ENCODE measurements at places on chromosomes 12 and 14.

DNA sequence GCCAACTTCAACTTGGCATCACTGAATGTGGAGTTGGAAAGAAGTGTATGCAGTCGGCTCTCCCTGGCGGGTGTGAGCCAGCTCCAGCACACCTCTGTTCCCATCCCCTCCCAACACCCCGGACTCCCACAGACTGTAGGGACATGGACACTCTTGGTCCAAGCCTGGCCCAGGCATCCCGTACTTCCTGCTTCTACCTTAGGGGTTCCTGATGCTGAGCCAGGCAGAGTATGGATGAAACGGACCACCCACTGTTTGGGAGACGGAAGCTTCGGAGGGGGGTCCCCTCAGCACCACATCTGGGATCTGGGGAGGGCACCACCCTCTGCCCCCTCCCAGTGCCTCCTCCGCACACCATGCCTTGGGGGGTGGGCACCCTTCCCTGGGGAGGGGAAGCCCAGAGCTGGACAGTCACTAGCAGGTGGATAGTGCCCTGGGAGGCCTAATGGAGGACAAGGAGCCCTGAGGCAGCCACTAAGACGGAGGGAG lies 62.0 kb downstream of the LGMN start:
- no peak for DNase-seq

- no peak for DNase-seq
Observed at GRCh38 chr14:69012256-69012953, 33.3 kb upstream of the ACTN1 start.

- no peak for DNase-seq
Observed at GRCh38 chr12:115912440-115912839, 365.1 kb downstream of the MED13L start.

- DNase-seq, result peak; percentile 19
Observed at GRCh38 chr12:132218915-132219314, 74.7 kb downstream of the NOC4L start.

DNA sequence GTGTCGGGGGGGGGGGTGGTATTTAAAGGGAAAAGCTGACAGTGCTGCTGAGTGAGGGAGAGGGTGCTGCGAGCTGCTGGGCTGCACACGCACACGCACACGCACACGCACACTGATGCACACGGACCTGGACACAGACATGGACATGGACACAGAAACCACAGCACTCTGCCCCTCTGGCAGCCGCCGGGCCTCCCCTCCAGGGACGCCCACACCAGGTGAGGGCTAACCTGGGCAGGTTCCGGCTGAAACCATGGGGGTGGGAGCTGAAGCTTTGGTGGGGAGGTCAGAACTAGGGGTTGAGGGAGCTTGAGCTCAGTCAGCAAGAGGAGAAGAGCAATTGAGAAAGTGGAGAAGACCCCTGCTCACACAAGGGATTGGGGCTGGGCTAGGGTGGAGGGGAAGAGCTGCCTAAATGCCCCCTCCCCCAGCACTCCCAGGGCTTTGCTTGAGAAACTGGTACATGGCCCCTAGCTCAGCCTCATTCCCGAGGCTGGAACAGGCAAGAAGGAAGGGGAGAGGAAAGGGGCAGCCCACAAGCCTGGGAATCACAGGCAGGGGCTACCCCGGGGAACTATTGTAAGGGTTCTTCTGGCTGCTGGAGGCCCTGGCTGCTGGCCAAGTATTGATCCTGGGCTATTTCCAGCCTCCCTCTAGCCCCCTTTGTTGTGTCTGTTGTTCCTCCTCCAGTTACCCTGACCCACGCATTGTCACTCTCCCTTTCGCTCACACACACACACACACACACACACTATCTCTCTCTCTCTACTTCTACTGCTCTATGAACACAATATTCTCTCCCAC lies at the start of gene REM2:
TSS of gene REM2 (plus strand) at position 50 of the 804 bp plus-strand sequence. CDS start at position 116, 66 bp downstream.
- no peak for DNase-seq

DNA sequence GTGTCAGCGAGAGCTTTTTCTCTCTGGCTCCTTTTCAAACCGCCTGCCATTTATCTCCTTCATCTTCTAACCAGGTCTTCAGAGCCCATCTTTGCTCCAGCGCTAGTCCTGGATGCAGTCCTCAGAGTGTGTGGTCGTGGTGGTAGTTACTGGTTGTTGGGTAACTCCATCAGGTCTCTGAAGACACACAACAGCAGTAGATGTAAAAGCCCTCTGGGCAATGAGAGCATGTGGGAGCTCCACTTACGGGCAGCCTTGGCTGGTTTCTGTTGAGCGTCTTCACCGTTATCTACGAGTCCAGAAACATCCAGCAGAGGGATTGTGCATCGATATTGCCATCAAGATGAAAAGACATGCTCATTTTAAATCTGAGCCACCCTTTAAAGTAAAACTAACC lies 61.2 kb downstream of the FBXL14 start:
- DNase-seq, result no peak

DNA sequence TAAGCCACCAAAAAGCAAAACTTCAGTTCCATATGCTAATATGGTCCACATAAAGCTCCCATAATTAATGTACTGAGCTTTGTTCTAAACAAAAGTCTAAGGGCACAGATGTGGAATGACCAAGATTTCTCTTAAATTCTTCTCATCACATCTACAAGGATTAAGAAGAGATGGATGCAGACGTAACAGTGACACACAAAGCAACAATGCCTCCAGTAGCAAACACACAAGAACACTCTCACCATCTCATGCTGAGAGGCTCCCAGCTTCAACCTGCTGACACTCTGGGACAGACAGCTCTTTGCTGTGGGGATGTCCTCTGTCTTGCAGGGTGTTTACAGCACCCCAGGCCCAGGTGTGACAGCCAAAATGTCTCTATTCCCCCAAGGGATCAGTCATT lies 48.2 kb downstream of the SETD3 start:
- DNase-seq, result no peak

GRCh38 chr12:49671031-49671765 lies 36.0 kb downstream of the FMNL3 start:
- DNase-seq, result no peak

DNA sequence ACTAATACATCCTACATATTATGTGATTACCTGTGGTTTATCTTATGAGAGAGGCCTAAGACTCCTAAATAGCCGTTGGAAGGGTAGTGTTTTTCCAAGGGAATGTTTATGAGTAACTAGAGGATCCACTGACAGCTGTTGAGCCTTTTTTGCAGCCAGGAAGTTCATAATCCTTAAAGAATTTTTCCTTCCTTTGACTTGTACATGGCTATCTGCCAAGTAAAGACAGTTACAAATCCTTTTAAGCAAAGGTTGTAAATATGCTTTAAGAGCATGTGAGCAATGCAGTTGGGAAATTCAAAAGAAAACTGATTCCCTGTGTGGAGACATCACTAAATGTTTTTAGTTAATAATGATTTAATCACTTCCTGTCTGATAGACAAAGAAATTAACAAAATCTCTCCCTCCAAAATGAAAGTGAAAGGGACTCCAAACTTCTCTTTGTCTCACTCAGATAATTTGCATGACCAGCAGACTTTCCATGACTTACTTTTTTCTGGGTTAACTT lies 333.8 kb downstream of the PDZRN4 start:
- DNase-seq, result no peak

DNA sequence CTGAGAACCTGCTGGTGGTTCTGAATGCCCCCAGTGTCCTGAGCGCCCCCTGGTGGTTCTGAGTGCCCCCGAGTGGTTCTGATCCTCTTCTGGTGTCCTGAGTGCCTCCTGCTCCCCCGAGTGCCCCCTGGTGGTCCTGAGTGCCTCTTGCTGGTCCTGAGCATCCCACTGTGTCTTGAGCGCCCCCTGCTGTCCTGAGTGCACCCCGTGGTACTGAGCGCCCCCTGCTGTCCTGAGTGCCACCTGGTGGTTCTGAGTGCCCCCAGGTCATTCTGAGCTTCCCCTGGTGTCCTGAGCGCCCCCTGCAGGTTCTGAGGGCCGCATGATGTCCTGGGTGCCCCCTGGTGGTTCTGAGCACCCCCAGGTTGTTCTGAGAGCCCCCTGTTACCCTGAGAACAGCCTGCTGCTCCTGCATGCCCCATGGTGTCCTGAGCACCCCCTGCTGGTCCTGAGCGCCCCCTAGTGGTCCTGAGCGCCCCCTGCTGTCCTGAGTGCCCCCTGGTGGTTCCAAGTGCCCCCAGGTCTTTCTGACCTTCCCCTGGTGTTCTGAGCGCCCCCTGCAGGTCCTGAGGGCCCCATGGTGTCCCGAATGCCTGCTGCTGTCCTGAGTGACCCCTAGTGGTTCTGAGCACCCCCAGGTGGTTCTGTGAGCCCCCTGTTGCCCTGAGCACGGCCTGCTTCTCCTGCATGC lies 1165.4 kb downstream of the TMEM121 start:
- DNase-seq, result peak; percentile 31

- DNase-seq, result no peak
Observed at GRCh38 chr12:82383930-82384552, 25.7 kb downstream of the METTL25 start.

DNA sequence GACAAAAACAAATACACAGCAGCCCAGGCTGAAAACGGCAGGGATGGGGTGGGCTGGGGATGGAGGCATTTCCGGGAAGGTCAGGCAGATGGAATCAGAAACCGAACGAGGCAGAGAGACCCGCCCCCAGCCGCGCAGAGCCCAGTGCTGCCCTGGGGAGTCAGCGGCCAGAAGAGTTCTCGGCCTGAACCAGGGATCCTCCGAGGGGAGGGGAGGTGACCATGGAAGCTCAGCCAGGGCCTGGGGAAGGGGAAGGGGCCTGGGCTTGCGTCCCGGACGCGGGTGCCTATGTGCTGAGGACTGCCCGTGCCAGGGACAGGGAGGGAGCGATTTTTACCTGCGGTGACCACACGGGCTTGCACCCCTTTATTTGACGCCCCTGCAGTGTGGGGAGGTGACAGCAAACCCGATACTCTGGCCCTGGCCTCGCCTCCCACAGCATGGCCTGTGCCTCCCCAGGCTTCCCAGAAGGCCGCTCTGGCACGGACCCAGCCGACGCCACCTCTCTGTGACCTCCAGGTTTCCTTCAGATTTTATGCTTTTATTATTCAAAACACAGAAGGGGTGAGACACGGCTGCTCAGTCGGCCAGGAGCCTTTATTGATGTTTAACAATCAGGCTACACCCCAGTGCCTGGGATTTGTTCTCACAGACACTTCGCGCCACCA lies 7.7 kb downstream of the LRCOL1 start:
- peak; percentile 53 for DNase-seq

DNA sequence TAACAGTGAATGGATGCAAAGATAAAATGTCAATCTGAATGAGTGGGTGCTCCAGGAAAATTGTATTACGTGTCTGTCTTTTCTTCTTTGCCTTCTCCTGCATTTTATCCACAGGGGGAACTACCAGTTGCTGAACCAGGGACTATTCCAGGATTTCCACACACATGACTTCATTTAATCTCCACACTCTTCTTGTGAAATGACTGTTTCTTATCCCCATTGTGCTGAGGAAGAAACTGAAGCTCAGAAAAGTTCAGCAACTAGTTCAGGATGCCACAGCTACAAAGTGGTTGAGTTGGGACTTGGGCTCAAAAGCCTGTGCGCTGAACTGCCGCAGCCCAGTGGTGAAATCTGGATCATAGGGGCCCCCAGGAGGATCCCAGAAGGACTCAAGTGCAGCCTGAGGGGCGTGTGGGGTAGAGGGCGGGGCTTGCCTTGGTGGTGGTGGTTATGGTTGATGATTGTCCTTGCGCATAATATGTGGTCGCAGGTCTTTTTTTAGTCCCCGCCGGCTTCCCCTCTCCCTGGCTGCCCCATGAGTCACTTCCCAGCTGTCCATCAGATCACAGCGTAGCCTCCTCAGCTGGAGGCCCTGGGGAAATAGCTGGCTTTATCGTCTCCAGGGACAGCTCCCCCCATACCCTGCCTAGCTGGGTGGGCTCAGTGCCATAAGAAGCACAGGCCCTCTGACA lies 235.2 kb upstream of the CRY1 start:
- no peak for DNase-seq

DNA sequence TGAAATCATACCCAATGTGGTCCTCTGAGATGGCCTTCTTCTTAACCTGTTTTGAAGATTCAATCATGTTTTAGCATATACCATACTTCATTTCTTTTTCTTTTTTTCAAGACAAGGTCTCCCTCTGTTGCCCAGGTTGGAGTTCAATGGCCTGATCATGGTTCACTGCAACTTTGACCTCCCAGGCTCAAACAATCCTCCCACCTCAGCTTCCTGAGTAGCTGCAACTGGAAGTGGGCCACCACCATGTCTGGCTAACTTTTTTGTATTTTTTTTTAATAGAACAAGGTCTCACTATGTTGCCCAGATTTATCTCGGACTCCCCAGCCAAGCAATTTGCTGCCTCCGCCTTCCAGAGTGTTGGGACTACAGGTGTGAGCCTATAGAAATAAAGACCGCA lies 30.4 kb downstream of the SOAT2 start:
- no peak for DNase-seq

- no peak for DNase-seq
Observed at GRCh38 chr12:117352206-117352605, 9.2 kb downstream of the NOS1 start.

GRCh38 chr14:90060312-90060964 lies 1.4 kb upstream of the KCNK13 start:
- DNase-seq, result peak; percentile 76

- peak; percentile 13 for DNase-seq
Observed at GRCh38 chr14:104673481-104673880, 15.9 kb upstream of the INF2 start.

DNA sequence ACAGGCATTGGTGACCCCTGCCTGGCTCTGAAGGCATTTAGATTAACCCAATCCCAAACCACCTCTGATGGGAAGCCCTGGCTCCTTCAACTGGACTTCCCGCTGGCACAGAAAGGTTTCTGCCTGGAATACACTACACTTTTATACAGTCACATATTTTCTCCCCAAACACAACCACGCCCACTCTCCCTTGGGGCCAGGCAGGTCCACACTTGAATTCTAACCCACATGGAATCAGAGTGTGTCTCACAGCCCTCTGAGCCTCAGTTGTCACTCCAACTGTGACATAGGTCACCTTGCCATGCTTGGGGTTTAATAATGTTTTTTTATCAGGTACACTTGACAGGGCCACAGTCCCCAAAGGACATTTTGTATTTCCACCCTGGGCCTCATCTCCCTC lies 368.6 kb downstream of the BCL11B start:
- no peak for DNase-seq

- DNase-seq, result no peak
Observed at GRCh38 chr14:99264691-99265450, 7.1 kb downstream of the BCL11B start.

- no peak for DNase-seq
Observed at GRCh38 chr14:36512585-36513003, 7.4 kb downstream of the NKX2-1 start.

GRCh38 chr14:36950812-36951211 lies 221.6 kb downstream of the SLC25A21 start:
- no peak for DNase-seq

GRCh38 chr14:32572867-32573150 lies 243.7 kb downstream of the AKAP6 start:
- no peak for DNase-seq

DNA sequence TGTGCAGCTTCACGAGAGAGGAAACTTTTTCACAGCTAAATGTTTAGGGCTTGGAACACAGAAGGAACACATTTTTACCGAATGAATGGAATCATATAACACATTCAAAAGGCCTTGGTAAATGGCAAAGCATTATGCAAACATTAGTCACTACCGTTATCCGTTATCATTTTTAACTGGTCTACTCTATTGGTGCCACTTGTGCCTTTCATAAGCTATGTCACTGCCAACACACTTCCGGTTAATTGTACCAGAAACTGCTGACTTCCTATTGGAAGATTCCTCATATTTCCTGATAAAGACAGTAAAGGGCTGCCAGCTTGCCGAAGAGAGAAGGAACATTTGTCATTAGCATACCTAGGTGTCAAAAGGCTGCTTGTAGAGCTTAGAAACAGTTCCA lies 169.2 kb downstream of the APAF1 start:
- no peak for DNase-seq
